Stimulated activated CD8-positive, alpha-beta memory T cell treated with anti-CD3 and anti-CD28 coated beads, Interleukin-2, amount 100 ng/mL, for 1 hour (primary cell): ENCODE measurements at places on chromosomes 7 and 10.

- no peak for DNase-seq
Observed at GRCh38 chr10:62178568-62178967, 90.1 kb downstream of the RTKN2 start.

DNA sequence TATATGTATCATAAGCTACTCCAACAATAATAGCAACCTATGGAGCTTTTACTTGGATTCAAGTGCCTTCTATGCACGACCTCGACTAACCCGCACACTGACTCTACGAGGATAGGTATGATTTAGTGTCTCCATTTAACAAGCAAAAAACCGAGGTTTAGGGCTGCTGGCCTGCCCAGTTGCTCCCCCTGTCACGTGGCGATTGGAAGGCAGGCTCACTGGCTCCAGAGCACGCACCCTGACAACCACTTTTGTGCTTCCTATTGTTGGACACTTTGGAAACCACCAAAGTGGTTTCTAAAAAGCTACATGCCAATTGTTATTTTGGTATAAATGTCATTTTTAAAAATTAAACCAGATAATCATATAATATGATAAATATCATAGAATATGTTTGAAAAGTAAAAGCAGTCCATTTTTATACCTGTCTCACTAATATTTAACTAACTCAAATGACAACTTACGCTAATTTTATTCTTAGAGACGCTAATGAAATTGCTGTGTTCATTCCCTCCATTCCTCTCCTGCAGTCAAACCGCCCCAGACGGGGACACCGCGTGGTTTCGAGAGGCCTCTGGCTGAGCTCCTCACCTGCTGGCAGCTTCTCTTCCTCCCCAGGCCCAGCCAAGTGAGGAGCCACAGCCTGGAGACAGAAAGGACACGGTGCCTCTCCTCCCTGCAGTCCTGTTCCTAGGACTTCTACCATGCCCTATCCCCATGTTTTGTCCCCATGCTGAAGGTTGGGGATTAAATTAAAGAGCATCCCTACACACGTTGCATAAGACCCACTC lies 22.2 kb upstream of the RHEB start:
- no peak for DNase-seq

- DNase-seq = no peak
Observed at GRCh38 chr7:68314208-68314607, 1284.1 kb upstream of the AUTS2 start.

DNA sequence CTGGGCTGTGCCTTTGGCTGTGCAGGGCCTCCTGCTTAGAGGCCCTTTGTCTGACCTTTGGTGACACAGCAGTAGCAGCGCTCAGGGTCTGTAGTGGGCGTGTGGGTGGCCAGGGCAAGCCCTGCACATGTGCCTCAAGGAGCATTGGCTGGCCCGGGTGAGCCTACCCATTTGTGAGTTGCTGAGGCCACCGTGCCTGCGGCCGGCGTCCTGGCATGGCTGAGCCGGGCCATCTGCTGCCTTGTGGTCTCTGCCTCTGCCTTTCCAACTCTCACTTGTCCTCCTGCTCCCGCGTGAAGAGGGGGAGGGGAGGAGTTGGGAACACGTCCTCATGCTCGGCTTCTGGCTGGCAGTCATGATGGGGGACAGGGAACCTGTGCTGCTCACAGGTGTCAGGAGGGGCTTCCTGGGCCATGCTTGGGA lies 9.2 kb upstream of the ORAI2 start:
- DNase-seq = no peak

GRCh38 chr10:43089519-43089918 lies 12.7 kb downstream of the RET start:
- no peak for DNase-seq

- DNase-seq = no peak
Observed at GRCh38 chr10:130440494-130440893, 304.3 kb downstream of the GLRX3 start.

DNA sequence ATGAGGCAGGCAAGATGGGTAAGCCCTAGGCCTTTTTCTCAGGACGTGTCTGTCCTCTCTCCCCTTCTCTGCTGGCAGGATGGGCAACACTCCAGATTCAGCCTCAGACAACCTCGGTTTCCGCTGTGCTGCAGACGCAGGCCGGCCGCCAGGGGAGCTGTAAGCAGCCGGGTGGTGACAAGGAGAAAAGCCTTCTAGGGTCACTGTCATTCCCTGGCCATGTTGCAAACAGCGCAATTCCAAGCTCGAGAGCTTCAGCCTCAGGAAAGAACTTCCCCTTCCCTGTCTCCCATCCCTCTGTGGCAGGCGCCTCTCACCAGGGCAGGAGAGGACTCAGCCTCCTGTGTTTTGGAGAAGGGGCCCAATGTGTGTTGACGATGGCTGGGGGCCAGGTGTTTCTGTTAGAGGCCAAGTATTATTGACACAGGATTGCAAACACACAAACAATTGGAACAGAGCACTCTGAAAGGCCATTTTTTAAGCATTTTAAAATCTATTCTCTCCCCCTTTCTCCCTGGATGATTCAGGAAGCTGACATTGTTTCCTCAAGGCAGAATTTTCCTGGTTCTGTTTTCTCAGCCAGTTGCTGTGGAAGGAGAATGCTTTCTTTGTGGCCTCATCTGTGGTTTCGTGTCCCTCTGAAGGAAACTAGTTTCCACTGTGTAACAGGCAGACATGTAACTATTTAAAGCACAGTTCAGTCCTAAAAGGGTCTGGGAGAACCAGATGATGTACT lies 13.1 kb downstream of the PHKG1 start:
- DNase-seq = no peak

GRCh38 chr7:105874055-105874454 lies 2.3 kb downstream of the ATXN7L1 start:
- DNase-seq = no peak

- DNase-seq = no peak
Observed at GRCh38 chr7:18788026-18788425, 292.5 kb downstream of the HDAC9 start.

GRCh38 chr10:114305521-114305925 lies 66.5 kb downstream of the VWA2 start:
- DNase-seq = no peak

DNA sequence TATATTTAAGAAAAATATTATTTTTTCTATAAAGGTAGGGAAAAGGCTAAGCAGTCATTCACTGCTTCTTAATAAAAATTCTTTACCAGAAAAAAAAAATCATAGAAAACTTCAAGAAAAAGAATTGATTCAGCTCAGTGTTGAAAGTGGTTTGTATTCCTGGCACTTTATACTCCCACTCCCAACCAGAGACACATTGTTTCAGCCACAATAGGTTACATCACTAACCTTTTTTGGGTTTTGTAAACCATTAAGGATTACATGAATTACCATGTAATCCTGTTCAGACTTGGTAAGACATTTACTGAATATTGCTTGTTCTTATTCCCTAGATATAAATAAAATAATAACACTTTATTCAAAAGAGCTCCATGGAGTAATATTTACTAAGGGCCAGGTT lies 46.6 kb downstream of the MINPP1 start:
- no peak for DNase-seq

DNA sequence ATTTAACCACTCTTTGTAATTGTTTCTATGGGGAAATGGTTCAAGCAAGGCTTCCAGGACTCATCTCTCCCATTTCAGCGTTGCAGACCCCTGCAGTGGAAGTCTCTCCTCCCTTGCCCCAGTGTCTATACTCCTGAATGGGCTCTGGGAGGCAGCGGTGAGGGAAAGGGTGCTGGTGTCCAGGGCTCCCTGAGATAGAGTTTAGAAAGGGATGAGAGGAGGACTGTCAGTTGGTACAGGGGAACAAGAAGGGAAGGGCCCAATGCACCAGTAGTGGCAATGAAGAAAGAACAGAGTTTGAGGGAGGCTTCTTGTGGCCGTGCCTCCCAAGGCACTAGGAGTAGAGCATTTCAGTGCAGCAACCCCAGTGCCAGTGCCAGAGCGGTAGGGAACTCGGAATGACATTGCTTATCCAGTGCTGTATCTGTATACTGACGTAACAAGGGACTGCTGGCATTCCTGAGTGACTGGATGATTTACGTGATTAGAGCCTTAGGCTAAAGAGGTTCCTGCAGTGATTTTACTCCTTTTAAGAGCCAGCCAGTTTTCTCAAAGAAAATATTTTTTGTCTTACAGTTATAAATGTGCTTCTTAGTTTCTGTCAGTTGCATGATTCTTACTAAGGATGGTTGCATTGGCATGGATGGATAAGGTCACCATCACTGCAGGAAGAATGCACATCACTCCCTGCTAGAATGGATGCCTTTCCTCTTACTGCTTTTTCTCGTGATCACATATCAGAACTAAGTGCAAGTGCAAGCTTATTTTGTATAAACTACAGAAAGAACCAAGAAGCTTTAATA lies 28.0 kb downstream of the PRPF18 start:
- no peak for DNase-seq

DNA sequence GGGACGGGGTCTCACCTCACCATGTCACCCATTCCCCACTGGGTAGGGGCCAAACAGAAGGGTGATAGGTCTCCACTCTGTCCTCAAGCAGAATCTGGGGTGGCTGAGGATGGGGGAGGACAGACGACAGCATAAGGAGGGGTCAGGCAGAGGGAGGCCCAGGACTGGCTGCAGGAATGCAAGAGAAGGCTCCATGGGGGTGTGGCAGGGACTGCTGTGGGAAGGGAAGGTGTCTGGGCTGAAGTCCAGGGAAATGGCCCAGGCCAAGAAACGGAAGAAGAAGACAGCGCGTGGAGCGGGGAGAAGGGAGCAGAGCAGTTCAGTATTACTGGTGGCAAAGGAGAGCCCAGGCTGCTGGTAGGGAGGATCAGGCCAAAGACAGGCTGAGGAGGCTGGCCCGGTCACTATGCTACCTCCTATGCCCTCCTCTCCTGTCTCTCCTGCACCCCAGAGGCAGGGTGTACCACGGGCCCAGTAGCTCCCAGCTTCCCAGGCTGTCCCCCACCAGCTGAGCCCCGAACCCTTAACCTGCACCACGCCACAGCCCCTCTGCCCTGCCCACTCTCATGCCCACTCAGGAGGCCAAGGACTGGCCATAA lies 60.9 kb downstream of the GRB10 start:
- DNase-seq = no peak

GRCh38 chr10:121411004-121411403 lies 187.2 kb downstream of the FGFR2 start:
- DNase-seq = no peak

- DNase-seq = no peak
Observed at GRCh38 chr10:62108759-62109586, 159.7 kb downstream of the RTKN2 start.

GRCh38 chr10:15267496-15267895 lies 99.0 kb upstream of the NMT2 start:
- no peak for DNase-seq

DNA sequence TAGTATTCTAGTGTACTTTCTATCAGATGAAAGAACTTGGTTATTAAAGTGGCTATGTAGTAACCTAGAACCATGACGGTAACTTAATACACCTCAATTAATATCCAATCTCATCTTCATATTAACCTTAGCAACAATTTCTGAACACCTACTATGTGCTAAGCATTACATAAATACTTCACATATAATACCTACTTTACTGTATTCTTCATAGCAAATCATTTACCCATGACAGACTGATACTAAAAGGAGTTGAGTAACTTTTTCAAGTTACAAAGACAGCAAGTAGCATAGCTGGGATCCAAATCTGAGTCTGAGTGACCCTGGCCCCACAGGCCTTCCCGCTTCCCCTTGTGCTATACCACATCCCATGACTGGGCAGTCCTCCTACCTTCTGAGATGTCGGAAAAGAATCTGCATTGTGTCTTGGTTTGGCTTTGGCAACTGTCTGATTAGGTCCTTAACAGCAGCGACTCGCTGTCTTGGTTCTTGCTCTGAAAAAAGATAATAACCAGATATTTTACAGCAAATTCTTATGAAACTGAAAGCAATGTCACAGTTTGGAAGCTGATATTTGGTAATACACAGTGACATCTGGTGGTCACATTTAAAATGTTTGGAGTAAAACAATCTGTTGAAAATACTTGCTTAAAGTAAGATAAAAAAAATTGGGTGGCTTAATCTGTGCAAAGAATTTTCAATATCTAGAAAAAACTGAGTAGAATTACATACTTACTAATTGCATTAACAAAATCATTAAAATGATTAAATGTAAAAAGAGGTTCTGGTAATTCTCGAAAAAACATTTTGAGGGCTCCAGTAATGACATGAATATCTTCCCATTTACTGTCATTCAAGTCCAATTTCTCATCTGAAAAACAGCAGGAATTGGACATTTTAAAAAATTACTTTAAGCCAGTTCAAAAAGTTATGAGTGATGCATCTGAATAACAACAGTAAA lies 120.1 kb downstream of the ARHGAP12 start:
- no peak for DNase-seq

DNA sequence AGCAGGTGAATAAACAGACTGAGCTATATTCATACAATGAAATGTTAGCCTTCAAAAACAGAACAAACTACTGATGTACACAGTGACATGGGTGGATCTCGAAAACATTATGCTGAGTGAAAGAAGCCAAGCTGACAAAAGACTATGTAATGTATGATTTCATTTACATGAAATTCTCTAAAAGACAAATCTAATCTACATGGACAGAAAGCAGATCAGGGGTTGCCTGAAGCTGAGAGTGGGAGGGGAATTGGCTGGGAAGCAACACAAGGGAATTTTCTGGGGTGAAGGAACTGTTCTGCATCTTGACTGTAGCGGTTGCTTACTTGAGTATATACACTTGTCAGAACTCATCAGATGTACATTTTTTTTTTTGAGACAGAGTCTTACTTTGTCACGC lies 121.7 kb upstream of the SVIL start:
- no peak for DNase-seq

- DNase-seq = no peak
Observed at GRCh38 chr10:3740157-3740871, 44.7 kb downstream of the KLF6 start.

DNA sequence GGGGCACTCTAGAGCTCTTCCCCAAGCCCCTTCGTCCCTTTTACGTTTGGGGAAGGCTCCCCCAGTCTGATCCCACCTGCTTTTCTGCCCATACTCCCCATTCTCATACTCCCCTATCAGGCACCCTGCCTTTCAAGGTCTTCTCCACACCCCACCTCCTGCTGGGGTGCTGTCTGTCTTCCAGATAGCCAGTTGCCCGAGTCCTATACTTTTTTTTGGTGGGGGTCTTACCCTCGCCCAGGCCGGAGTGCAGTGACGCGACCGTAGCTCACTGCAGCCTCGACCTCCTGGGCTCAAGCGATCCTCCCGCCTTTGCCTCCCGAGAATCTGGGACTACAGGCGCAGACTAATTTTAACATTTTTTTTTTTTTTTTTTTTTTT lies 775 bp upstream of the ABHD11 start:
- no peak for DNase-seq

DNA sequence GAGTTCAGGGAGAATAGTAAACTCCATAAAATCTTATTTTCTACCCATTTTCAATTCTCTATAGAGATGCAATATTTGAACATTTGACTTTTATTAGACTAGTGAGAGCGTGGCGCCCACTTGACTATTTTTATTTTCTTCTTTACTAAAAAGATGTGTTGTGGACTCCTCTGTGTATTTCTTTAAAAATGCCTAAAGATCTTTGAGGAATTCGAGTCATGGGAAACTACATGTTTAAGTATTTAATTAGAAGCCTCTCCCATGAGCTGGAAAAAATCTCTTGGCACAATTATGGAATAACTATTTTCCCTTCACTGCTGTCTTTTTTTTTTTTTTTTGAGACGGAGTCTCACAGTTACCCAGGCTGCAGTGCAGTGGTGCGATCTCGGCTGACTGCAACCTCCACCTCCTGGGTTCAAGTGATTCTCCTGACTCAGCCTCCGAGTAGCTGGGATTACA lies 124.2 kb downstream of the ARHGAP12 start:
- no peak for DNase-seq

GRCh38 chr10:66925896-66926715 lies at the start of gene LRRTM3:
Gene LRRTM3 (plus strand): TSS chr10:66926036.
- no peak for DNase-seq
